ENCODE measurements at places on chromosomes 13 and 19.

DNA sequence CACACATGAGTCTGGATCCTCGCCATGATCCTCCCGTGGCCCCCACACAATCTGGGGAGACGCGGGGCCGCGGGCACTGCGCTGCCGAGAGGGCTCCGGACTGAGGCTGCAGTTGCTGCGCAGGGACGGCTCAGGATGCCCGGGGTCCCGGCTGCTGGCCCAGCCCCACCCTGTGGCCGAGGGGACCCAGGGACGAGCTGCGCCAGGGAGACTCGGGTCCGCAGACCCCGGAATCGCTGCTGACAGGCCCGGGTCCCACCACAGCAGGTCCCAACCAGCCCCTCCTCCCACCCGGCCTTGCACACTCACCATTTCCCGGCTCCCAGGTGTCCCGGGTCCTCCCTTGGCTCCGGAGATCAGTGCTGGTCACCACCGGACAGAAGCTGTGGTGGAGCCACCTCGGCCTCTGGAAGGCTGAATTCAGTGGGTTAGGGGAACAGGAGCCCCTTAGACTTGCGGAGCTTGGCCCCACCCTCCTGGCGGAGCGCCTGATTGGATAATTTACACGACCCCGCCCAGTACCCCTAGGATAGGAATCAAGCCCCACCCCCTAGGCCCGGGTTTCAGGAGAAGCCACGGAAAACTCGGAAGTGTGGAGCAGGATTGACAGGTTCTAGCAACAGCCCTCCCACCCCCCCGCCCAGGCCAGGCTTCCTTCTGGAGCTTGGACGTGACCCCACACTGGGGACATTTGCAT is 57.4 kb downstream of the ZNF44 start:
- no peak for DNase-seq

DNA sequence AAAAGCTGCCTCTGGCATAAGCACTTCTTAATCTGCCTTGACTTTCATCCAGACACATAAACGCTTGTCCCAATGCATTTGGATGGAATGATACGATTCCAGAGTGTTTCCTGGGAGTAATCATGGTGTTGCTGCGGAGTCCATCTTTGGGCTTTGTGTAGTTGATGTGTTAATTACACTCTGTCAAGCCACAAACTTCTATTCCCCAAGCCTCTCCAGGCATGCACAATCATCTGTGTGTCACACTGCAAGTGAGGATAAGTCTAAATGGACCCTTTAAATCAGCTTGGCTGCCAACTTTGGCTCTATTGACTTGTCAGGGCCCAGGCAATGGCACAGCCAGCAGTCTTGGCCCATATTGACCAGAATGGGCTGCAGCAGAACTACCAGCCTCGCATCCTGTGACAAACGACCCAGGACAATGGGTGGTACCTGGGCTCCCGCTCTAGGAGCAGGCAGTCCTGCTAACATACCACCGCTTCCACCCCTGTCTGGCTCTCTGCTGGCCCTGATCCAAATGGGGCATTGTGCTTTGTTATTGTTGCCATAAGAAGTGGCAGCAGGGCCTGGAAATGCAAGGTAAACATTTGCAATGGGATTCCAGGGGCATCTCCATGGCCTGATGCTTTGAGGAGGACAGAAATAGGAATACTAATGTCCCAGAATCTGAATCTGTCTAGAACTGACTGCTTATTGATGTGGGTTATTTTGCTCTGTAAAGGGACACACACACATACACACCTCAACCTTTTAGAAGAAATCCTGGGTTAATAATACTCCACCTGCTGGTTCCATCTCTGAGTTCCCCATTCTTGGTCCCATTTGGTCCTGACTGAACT is 127.2 kb downstream of the DNAJC15 start:
- no peak for DNase-seq

- DNase-seq: no peak
Observed at GRCh38 chr19:1764729-1765128, 11.4 kb downstream of the ONECUT3 start.

- DNase-seq: no peak
Observed at GRCh38 chr13:75495938-75496337, 14.0 kb upstream of the TBC1D4 start.

DNA sequence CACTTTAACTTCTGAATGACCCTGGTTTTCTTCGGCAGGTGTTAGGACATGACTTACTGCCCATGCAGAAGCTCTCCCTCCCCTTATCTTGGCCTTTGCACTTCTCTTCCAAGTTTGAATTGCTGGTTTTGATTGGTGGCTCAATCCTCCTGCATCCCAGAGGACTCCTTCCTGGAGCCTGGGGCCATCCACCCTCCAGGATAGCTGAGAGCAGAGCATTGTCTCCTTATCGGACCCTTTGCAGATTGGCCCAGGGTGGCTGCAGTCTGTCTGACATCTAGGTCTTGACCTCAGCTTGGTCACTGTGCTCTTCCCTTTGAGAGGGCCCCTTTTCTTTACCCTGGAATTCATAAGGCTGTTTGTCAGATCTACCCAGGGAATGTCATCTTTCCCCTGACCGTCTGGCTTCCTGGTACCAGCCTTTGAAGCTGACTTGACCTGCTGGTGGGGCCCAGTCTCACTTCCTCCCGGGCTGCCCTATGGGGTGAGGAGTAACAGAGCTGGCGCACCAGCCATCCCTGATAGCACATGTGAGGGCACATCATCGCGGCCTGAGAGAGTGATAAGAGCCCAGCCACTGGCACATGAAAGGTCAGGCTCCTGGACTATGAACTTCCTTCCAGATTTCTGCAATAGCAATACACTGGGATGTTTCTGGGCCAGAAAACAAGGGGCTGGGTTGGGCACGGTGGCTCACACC is 172.9 kb upstream of the UBL3 start:
- no peak for DNase-seq

DNA sequence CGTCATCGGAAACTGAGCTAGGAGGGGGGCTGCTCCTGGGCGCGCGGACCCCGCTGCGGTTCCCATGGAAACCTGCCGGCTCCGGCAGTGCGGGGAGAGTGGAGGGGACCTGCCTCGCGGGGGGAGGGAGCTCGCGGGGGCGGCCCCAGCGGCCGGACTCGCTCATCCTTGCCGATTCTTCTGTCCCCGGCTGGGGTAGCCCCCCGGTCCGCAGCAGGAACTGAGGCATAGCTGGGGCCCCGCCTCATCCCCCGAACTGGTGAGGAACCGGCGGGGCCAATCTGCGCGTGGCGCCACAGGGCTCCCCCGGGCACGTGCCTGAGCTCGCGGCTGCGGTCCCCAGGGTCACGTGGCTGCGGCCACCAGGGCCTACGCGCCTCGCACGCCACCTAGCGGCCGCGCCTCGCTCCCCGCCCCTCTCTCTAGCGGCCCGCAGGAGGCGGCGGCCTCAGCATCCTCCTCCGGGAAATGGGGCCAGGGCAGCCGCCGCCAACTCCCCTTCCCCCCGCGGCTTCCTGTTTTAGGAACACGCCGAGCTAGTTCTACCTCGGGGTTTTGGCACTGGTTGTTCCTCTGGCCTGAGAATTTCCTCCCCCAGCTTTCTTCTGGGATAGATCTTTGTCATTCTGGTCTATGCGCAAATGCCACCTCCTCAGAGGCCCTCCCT is 1.7 kb upstream of the ELAVL3 start:
- peak; percentile 94 for DNase-seq

GRCh38 chr13:23325191-23325590 is 108.3 kb downstream of the SACS start:
- DNase-seq: no peak

GRCh38 chr19:38715555-38715954 is 28.7 kb downstream of the CAPN12 start:
- no peak for DNase-seq

GRCh38 chr13:27440408-27440807 is 10.0 kb downstream of the MTIF3 start:
- DNase-seq: no peak

- DNase-seq: no peak
Observed at GRCh38 chr19:46492841-46493235, 2.8 kb downstream of the PNMA8B start.

DNA sequence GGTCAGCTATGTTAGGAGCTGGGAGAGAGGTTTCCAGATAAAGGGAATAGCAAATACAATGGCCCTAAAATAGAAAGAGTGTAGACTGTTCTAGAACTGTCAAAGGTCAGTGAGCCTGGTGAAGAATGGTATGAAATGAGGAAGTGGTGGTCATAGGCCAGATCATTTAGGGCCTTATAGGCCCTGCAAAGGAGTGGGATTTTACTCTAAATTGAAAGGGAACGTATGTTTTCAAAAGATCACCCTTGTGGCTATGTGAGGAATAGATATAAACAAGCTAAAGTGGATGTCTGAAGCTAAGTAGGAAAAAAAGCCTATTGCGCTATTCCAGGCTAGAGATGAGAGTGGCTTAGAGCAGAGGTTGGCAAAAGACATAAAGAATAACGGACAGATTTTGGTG is 70.7 kb upstream of the TDRD3 start:
- no peak for DNase-seq

DNA sequence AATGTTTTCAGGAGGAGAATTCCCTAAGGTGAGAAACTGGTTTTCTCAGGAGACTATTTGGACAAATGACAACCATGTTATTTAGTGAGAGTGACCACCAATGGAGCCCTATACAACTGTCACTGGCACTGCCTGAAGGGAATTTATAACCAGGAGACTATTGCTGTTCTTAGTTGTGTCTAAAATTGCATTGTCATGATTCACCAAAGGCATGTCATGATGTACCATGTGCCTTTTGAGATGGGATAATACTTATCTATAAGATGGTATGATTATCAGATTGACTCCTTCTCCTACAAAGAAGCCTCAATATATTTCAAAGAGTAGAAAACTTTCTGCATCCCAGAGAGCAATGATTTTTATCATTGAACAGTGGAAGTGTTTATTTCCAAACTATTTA is 739.4 kb upstream of the GPC6 start:
- no peak for DNase-seq

DNA sequence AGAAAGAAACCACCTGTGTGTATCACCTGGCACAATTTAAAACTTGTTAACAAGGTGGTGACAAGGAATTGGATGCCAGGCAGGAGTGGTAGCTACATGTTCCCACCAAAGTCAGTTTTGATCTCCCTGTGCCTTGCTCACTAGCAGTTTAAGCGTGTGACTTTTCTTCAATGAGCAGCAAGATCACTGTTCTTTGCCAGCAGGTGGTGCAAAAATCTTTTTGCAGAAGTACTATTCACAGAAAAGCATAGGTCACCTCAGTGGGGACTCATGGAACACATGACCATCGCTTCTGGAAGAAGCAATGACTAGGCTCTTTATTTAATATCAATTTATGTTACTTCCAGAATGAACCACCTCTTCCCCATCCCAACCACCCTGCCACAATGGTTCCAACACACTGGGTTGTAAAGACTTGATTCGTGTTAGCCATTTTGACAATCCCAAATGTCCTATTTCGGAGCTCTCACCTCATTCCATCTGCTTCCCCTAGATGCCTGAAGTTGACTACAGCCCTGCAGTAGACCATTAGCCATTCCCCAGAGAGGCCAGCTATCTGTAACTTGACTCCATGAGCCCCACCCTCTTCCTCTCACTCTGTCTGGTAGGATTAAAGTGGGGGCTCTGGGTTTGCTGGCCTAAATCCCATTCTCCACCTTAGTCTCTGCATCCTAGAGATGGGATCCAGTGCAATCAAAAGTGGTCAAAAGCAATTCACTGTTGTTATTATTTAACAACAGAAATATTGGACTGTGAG is 59.1 kb upstream of the TNFRSF19 start:
- DNase-seq: peak; percentile 17

- no peak for DNase-seq
Observed at GRCh38 chr19:54183431-54183830, 5.9 kb downstream of the MBOAT7 start.

- no peak for DNase-seq
Observed at GRCh38 chr19:47381121-47381520, 32.0 kb downstream of the DHX34 start.

- DNase-seq: no peak
Observed at GRCh38 chr19:58569191-58569942, 3.8 kb downstream of the MZF1 start.

DNA sequence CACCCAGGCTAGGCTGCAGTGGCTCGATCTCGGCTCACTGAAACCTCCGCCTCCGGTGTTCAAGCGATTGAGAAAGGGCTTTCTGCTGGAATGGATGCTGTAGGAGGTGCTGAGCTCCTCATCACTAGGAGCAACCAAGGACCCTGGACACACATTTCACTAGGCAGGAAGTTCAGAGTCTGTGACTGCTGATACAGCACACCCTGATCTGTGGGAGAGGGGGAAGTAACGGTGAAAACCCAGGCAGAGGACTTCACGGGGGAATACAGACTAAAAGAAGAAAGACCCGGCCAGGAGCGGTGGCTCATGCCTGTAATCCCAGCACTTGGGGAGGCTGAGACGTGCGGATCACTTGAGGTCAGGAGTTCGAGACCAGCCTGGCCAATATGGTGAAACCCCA is 11.9 kb upstream of the NOTCH3 start:
- DNase-seq: no peak

DNA sequence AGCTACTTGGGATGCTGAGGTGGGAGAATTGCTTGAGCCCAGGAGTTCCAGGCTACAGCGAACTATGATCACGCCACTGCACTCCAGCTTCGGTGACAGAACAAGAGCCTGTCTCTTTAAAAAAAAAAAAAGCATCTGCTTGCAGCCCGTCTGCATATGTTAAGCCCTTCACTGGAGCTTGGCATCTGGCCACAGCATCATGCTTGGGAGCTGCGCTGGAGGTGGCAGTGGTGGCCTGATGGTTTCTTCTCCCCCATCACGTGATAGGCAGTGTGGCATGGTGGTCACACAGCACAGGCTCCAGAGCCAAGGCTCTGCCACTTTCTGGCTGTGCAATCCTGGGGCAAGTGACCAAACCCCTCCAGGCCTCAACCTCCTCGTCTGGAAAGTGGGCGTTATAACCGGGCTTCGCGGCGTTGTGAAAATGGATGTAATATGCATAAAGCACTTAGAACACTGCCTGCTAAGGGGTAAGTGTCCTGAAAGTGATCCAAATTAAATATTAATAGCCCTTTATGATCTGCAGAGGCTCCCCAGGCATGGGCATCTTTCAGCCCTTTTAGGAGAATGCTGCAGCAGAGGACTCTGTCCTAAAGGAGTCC is 24.4 kb downstream of the MARK4 start:
- no peak for DNase-seq

DNA sequence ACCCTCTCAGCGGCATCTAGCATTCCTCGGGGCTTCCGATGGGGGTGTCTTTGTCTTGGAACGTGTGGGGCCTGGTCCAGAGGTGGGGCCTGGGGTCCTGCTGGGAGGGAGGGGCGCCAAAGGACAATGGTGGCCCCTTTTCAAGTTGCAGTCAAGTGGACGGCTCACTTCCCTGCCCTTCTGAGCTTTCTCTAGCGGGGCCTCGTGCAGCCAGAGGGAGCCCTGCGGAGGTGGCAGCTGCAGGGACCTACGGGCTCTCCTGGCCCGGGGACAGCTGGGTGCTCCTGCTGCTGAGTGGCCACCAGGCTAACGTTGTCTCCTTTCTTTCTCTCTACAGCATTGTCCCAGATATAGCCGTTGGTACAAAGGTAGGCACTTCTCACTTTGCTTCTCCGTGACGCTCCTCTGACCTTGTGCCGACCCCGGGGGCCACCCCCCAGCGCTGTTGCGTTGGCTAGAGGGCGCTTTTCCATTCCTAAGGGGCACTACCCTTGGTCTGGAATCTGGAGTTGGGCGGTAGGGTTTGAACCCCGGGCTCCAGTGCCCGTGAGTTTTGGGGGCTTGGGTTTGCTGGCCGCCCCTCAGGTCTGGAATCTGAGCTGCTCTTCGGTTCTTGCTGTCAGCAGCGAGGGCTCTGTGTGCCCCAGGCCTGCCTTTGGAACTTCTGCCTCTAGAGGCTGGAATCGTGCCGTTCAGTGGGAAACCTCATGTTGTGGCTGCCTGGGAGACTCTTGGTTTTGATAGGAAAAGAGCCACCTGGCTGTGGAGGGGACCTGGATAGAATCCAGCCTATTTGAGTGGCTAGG is 2.0 kb downstream of the PTBP1 start:
- DNase-seq: peak; percentile 21

GRCh38 chr19:38047641-38048040 is 140.6 kb downstream of the SIPA1L3 start:
- DNase-seq: no peak

- DNase-seq: no peak
Observed at GRCh38 chr19:34960103-34960805, 3.8 kb downstream of the ZNF792 start.

All from activated CD4-positive, alpha-beta T cell treated with anti-CD3 and anti-CD28 coated beads, Interleukin-10, Interleukin-2, amounts not matched to agents 100 ng/mL and 50 ng/mL, durations not matched to agents 16 hours and 8 hours (primary cell).